Cortex of kidney (tissue), 1 donor: ENCODE measurements at places on chromosomes 13 and 19.

- no peak for DNase-seq
These were observed 150.3 kb downstream of the SLITRK5 start for GRCh38 chr13:87821512-87821911.

- no peak for DNase-seq
These were observed 228.8 kb downstream of the PCDH9 start for GRCh38 chr13:67001363-67001762.

DNA sequence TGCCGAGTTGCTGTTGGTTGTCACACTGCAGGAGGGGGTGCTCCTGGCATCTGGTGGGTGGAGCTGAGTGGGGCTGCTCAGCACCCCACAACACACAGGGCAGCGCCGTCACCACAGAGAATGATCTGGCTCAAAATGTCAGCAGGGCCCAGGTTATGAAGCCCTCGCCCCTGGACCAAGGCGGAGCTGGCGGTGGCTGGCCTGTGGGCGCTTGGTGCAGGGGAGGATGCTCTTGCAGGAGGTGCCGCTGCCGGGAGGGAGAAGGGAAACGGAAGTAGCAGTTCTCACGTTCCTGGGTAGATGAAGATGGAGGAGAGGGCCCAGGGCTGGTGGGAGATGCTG, 14.2 kb upstream of the LENG8 start:
- DNase-seq: no peak

- no peak for DNase-seq
These were observed 78.4 kb downstream of the TEX29 start for GRCh38 chr13:111398715-111399299.

DNA sequence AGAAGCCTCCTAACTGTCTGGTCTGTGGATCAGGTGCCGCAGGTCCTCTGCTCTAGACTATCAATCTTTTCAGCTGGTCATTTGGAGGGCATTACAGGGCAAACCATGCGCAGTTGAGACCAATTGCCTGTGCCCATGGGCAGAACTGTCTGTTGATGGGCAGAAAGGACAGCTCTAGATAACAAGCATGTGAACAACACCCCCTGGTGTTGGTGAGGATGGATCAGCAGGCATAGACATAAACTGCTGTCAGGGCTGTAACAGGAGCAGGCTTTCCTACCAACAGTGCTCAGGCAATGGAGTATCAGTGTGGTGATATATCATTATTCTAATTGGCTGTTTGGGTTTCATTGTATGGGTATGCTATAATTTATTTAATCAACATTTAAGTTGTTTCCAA, 104.7 kb upstream of the KL start:
- no peak for DNase-seq

DNA sequence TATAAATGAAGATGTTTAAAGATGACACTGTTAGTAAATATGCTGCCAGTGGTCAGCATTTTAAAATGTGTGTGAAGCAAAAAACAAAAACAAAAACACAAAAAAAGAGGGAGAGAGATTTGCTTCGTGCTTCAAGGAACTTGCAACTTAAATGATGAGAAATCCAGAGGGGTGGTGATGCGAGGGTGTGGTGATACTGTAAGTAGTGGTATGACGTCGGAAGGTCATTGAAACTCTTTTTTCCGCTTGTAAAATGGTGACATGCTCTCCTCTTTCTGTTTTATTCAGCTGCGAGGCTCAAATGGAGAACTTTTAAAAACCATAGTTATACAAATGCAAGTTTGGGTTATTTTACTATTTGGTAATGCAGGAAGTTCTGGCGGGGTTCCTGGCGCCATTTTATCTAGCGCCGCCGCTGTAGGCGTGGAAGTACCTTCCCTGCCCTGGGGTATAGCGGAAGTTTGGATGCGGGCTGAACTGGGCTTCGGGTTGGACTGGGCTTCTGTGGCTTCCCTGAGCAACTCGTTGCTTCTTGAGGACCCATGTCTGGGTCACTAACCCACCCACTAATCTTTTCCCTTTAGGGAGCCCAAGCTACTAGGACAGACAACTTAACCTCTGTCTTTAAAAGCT, 34.8 kb downstream of the DGKH start:
- DNase-seq: no peak

DNA sequence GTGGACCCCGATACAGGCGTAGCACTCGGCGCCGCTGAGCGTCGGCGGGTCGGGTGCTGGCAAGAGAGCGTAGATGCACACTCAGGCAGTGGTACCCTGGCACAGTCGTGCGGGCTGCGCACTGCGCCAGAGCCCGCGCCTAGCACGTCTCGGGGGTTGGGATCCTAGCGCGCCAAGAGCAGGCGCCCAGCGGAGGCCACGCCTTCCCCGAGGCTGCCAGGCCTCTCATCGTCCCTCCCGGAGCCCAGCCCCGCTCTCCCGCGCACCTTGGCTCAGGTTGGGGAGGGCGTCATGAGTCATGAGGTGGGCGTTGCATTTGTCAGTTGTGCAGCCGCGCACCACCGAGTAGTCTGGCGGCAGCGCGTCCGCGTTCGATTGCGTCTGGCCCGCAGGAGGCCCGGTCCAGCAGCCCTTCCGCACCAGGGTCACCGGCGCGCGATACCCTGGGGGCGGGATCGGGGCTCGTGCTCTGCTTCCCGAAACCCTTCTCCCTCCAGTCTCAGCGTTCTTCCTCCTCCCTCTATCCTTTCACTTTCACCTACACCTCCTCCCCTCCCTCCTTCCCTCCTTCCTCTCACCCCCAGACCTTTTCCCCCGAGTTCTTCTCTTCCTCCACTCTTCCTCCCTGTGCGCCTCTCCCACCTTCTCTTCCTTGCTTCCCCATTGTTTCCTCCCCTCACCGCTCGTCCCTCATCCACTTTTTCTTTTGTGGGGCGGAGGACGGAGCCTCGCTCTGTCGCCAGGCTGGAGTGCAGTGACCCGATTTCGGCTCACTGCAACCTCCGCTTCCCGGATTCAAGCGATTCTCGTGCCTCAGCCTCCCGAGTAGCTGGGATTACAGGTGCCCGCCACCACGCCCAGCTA, 3.5 kb downstream of the LYPD5 start:
- no peak for DNase-seq

DNA sequence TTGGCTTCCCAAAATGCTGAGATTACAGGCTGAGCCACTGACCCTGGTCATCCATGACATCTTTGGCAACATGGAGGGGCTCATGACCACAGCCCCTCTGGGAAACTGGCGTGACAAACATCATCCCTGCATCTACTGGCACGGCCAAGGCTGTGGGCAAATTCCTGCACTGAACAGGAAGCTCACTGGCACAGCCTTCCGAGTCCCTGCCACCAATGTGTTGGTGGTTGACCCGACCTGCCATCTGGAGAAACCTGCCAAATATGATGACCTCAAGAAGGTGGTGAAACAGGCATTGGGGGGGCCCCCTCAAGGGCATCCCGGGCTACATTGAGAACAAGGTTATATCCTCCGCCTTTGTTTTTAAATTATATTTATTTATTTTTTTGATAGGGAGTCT, 8.9 kb upstream of the ACP5 start:
- no peak for DNase-seq

GRCh38 chr13:84098273-84098672, 216.0 kb upstream of the SLITRK1 start:
- DNase-seq: no peak

- DNase-seq: no peak
These were observed 357.2 kb downstream of the OXGR1 start for GRCh38 chr13:96637039-96637438.

- no peak for DNase-seq
These were observed 124.2 kb downstream of the TBC1D4 start for GRCh38 chr13:75357576-75358289.

DNA sequence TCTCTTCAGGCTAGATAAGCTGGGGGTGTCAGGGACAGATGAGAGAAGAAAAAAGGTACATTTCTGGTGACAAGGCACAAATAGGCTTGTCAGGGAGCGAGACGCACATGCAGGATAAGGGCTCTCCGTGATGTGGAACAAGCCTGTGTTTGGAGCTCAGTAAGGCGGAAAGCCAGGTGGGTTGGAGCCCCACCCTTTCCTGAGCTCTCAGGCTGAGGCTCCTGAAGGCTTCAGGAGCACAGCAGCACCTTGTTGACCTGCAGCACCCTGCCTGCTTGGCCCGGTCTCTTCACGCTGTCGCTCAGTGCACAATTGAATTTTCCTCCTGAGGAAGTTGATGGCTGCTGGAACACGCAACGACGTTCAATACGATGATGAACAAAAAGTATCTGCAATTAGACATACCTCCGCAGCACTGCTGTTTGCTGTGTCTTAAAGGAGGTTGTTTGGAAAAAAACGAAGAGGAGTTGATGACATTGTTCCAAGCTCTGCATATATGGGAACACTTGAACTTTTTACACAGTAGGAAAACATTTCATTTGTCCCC, 29.3 kb downstream of the SERP2 start:
- no peak for DNase-seq

DNA sequence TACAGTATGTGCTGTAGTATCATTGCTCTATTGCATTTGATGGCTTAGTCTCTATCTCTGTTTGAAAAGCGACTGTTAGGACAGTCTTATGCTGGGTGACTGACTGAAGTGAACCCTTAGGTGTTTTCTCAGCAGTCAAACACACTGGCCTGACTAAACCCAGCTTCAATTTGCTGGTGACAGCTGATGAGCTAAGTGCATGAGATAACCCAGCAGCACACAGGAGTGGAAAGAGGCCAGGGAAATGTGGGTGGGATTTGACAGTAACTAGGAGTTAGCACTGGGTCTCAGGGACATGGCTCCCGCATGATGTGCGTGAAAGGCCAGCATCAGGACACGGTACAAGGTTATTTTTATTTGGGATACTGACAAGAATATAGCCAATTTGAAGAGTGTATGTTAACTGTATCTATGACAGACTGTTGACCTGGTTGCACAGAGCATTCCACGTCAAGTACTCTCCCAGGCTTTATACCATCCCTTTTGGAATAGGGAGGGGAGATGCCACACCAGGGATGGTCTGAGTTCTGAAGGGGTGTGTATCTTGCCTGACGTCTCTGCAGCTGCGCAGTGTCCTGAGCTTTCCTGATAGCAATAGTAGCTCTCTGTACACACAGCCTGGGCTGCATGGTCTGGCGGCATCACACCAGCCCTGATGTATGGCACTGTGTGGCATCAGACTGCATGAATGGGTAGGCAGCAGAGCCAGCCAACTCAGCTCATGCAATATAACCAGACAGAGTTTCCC, 144.8 kb downstream of the FLT1 start:
- no peak for DNase-seq

- no peak for DNase-seq
These were observed 47.8 kb upstream of the KPNA3 start for GRCh38 chr13:49840266-49840665.

GRCh38 chr13:26071691-26072090, 19.9 kb upstream of the SHISA2 start:
- DNase-seq: no peak

DNA sequence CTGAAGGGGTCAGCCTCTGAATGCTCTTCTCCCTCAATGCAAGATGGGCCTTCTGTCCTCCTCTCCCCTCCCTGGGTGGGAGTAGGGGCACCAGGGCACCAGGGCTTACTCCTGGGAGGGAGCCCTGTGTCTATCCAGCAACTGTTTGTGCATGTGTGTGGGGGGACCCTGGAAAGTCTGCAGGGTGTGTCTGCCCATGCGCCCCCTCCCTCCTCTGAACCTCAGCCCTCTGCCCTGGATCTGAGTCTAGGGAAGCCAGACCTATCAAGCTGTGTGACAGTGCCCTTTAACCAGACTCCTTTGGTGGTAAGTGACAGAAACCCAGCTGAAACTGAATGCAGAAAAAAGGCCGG, 213.3 kb upstream of the ZNF536 start:
- DNase-seq: no peak

GRCh38 chr19:19567391-19567790, 29.3 kb downstream of the CILP2 start:
- DNase-seq: no peak

- DNase-seq: no peak
These were observed 48.0 kb downstream of the COMP start for GRCh38 chr19:18742838-18743783.

- no peak for DNase-seq
These were observed 479.2 kb upstream of the NBEA start for GRCh38 chr13:34462843-34463242.

GRCh38 chr13:51924756-51925544, 63.2 kb downstream of the CCDC70 start:
- DNase-seq: no peak

DNA sequence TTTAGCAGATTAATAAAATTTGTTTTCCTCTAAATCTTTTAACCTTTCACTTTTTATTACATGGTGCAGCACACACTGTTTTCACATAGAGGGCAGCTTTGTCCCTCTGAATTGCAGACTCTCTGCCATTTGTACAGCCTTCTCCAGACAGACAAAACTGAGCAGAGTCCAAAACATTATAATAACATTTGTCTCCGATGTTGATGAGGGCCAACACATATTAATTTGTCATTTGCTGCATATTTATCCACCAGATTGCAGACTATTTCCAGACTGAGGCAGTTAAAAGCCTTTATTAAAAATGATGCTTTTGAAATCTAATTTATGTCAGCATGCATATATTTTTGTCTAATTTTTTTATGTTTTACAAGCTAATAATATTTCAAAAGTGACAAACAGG, 1251.9 kb upstream of the SLC10A2 start:
- DNase-seq: no peak

DNA sequence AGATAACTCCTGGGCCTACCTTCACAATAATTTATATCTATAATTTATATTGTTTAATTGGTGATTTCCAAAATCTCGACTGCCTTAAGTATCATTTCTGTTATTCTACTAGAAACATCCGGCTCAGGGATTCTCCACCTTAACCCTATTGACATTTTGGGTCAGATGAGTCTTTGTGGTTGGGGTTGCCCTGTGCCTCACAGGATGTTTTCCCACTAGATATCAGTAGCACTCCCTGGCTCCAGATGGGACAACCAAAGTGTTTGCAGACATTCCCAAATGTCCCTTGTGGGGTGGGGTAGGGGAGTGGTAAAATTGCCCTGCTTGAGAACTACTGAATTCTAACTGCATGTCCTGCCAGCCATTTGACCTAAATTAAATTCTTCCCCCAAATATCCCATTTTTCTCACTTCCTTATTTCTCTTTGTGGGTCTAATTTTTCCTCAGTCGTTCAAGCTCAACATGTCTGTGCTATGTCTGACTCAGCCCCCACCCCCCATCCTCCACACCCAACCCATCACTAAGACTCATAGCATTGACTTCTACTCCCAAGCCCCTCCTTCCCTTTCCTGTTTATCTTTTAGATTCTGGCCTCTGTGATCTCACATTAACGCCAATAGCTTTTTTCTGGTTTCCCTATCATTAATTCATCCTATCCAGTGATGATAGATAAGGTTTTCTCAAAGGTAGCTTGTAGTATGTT, 545.1 kb downstream of the EFNB2 start:
- DNase-seq: no peak

GRCh38 chr13:112807653-112808376, 118.0 kb downstream of the ATP11A start:
- DNase-seq: no peak

GRCh38 chr13:36945078-36945477, 25.0 kb upstream of the SMAD9 start:
- no peak for DNase-seq

- DNase-seq: no peak
These were observed 1074.3 kb upstream of the SLC10A2 start for GRCh38 chr13:104140552-104140951.

DNA sequence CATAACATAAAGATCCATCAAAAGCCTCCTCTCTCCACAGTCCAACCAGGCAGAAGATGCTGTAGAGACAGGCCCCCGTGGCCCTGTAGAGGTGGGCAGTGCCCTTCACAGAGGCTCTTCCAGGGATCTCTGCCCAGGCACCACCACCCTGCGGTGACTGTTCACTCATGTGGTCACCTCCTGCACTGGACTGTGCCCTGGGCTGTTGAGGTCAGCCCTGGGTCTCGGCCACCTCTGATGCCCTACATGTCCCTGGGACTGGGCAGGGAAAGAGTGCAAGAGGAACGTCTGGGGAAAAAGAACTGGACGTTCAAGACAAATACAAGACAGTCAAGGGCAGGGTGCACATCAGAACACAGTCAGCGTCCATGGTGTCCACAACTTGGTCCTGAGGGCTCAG, 22.3 kb downstream of the PEPD start:
- DNase-seq: no peak
